ENCODE measurements at places on chromosomes 2 and 18.

GRCh38 chr2:108385411-108386071 is 7.8 kb downstream of the SULT1C4 start:
- DNase-seq = no peak

- DNase-seq = no peak
These were observed 16.1 kb upstream of the PDK1 start for GRCh38 chr2:172539767-172540166.

- DNase-seq = no peak
These were observed 7.0 kb upstream of the REEP1 start for GRCh38 chr2:86344404-86344803.

DNA sequence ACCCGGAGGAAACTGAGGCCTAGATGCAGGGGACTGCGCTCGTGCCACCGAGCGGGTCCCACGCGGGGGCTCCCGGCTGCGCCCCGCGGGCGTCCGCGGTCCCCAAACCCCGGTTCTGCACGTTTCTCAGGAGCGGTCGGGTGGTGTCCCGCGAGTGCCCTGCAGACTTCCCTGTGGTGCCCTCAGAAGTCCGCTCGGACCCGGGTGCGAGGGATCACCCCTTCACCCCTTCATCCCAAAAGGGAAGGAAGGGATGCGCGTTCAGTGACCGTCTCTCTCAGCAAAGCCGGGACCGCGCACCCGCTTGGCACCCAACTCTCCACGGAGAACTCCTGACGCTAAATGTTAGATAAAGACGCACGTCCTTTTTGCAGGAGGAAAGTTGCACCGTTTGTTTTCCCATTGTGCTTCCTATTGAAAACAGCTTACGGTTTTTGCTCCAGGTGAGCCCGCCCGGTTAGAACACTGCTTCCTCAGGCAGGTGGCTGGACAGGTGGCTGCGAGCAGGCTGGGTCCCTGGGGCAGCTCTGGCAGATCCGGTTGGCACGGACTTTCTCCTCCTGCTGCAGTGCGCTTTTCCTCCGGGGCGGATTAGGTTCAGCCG is 779 bp downstream of the DGKD start:
- no peak for DNase-seq

DNA sequence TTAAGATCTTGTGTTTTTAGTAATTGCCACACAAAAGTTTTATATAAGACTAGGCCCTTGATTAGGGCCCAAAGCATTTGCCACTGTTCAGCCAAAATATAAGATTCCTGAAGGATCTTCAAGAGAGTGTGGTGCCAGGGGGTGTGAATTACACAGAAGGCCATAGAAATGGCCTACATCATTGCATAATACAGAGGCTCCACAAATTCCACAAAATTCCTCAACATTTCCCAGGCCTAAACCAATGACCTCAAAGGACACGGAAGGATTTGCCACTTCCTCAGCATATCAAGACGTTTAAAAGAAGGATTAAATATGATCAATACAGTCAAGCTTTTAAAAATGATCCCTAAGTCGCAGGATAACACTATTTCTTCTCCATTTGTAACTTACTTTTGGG is 24.1 kb downstream of the COL6A3 start:
- no peak for DNase-seq

GRCh38 chr2:162704496-162704895 is 134.1 kb downstream of the KCNH7 start:
- no peak for DNase-seq

DNA sequence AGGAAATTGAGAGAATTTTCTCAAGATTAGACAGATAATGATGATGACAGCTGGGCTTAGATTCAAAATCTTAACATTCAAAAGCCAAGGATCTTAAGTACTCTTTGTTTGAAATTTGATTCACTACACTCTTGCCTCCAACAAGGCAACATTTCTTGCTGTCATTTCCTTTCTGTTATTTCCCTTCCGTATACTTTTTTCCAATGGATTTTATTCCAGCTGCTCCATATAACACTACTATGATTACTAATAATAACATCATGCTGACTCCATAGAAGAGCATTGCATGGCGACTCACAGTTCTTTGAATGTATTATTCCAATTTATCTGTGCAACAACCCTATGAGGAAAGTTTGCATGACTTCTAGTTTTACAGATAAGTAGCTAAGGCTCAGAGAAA is 33.9 kb upstream of the CCDC102B start:
- DNase-seq = no peak

GRCh38 chr2:69546646-69547045 is 96.9 kb downstream of the AAK1 start:
- no peak for DNase-seq

DNA sequence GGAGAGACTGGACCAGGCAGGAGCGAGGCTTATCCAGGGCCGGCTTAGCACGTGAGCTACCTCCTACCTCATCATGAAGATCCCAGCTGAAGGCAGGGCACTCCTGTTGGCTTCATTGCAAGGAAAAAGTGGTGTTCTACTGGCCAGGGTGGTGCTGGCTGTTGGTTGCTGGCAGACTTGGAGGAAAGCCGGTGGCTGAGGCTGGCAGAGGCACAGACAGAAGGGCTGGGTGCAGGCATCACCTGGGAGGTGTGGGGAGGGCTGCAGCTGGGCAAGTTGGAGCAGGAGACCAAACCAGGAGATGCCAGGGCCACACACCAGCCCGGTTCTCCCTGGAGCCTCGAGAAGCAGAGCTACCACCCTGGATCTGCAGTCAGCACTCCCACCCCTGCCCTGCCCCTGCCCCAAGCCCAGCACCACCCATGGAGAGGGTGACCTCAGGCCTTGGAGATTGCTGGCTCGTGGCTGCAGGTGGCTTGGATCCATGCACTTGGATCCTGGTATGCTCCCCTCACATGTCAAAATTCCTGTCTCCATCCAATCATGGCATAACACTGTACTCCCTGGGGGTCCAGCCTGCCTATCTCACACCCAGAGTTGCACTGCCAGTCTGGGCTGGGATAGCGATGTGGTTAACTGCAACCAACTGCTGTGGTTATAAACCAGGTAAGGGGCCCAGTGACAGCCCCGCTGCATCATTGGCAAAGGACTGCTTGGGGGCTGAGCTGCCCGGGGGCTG is 49.7 kb downstream of the GLI2 start:
- DNase-seq = no peak

- DNase-seq = no peak
These were observed 7.0 kb upstream of the CIDEA start for GRCh38 chr18:12246849-12247808.

- no peak for DNase-seq
These were observed 229.1 kb upstream of the RBBP8 start for GRCh38 chr18:22703883-22704585.

GRCh38 chr2:194591192-194591591 is 1065.8 kb upstream of the SLC39A10 start:
- no peak for DNase-seq

DNA sequence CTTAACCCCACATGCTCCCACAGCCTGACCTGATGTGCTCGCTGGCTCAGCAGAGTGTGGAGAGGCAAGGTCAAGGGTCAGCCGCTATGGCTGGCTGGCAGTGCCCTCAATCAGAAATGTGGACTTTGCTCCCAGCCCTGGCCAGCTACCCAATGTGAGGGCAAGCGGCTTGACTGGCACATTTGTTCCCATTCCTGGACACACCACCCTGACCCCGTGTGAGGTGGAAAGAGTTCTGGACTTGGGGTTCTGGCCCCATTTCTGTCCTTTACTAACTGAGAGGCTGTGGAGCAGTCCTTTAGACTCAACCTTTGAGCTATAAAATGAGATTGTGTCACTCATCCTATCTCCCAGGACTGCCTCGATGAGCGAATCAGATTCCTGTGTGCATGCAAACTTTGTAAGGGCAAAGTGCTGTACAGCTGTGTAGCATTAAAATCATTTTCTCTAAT is 9.1 kb downstream of the THNSL2 start:
- DNase-seq = no peak

DNA sequence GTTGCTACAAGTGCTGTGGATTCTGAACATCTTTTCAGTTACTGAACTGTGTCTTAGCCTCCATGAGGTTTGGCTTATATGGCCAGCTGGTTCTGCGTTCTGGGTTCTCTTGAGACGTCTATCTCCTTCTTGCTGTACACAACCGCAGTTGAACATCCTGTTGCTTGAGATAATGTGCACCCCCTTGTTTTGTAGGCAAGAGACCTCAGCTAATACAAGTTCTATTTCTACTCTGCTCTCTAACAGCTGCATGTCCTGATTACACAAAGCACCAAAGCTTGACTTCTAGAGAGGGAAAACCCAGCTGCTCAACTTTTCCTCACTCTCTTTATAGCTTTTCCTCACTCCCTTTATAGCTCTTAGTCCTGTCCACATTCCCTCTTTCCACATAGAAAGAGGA is 176.0 kb downstream of the LTBP1 start:
- DNase-seq = no peak

DNA sequence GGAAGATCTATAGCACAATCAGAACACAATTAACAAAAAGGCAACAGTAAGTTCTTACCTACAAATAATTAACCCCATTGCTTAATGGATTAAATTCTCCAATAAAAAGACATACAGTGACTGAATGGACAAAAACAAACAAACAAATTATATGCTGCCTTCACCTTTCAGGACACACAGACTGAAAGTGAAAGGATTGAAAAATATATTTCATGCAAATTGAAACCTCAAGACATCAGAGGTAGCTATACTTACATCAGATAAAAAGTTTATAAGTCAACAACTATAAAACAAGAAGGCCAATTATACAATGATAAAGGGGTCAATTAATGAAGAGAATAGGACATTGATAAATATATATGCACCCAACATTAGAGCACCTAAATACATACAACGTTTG is 741.2 kb upstream of the FAM98A start:
- no peak for DNase-seq

- no peak for DNase-seq
These were observed 55.2 kb downstream of the KIF5C start for GRCh38 chr2:148930046-148930775.

DNA sequence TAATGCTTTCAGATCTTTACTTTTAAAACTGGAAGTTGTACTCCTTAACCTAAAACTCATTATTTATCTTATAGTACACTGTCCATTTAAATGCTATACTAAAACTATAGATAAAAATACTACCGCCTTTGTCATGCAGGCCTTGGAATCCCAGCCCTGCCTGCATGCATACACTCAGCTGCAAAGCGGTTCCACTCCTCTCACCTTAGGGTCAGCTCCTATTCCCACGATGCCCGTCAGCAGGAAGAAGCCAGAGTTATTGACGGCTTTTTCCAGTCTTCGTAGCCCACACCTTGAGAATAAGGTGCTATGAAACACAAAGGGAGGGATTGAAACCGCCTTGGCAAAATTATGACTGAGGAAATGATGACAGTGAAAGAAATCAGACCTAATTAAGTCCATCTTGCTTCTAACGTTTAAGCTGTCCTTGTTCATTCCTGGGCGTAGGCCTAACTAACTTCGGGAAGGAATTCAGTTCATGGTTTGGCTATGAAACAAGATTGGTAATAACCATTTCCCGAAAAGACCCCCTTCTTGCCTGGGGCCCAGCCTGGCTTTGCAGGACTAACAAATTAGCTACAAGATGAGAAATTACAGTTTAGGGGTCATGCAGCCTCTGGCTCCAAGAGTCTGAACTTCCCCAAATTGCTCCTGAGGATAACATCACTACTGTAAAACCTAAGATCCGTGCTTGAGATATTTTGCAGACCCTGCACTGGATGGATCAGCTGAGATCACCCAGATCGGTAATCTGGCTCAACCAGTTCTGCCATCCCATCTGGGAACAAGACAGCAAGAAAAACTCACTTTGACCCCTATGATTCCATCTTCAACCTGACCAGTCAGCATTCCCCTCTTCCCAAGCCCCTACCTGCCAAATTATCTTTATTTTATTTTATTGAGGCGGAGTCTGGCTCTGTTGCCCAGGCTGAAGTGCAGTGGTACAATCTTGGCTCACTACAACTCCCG is 17.1 kb downstream of the EPB41L5 start:
- DNase-seq = no peak

- peak; percentile 24 for DNase-seq
These were observed 33.5 kb upstream of the GPC1 start for GRCh38 chr2:240401781-240402551.

GRCh38 chr2:205934443-205934842 is 151.5 kb downstream of the INO80D start:
- no peak for DNase-seq

DNA sequence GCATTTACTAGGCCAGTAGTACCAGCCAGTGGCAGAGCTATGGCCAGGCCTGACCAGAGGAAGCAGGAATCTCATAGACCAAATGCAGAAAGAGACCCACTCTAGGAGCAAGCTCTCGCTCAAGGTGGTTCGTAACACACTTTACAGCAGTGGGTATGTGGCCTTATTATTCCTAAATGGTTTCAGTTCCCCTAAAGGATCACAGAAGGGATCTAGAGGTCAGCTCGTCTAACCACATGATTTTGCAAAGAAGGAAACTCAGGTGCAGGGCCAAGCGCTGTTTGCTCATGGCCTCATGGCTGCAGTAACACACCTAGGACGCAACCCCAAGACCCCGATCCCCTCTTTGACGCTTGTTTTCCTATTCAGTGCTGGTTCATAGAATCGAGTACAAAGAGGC is 65.5 kb upstream of the ATG16L1 start:
- DNase-seq = no peak

- no peak for DNase-seq
These were observed 1077.2 kb upstream of the CDH2 start for GRCh38 chr18:29254123-29254522.

GRCh38 chr2:30235008-30235655 is 3.8 kb downstream of the LBH start:
- DNase-seq = no peak

- no peak for DNase-seq
These were observed 202.7 kb downstream of the MTX2 start for GRCh38 chr2:176471949-176472348.

- DNase-seq = no peak
These were observed 1.7 kb upstream of the LPIN2 start for GRCh38 chr18:3014503-3015203.

GRCh38 chr2:215288112-215288815 is 23.6 kb upstream of the ATIC start:
- no peak for DNase-seq

GRCh38 chr2:138640921-138641676 is 139.1 kb downstream of the NXPH2 start:
- no peak for DNase-seq

GRCh38 chr2:237435844-237436587 is 22.1 kb upstream of the COL6A3 start:
- DNase-seq = no peak
